ENCODE measurements at places on chromosomes 6 and 20. TPM values are rescaled to one million over a fixed set of nuclear protein-coding genes. Genes with fewer than 3 reads are reported as not detected.

- no peak for DNase-seq
These were observed 33.5 kb downstream of the YTHDF1 start for GRCh38 chr20:63182425-63182824.

- peak; percentile 20 for DNase-seq
These were observed 287.6 kb downstream of the PHF3 start for GRCh38 chr6:63923139-63923739.

DNA sequence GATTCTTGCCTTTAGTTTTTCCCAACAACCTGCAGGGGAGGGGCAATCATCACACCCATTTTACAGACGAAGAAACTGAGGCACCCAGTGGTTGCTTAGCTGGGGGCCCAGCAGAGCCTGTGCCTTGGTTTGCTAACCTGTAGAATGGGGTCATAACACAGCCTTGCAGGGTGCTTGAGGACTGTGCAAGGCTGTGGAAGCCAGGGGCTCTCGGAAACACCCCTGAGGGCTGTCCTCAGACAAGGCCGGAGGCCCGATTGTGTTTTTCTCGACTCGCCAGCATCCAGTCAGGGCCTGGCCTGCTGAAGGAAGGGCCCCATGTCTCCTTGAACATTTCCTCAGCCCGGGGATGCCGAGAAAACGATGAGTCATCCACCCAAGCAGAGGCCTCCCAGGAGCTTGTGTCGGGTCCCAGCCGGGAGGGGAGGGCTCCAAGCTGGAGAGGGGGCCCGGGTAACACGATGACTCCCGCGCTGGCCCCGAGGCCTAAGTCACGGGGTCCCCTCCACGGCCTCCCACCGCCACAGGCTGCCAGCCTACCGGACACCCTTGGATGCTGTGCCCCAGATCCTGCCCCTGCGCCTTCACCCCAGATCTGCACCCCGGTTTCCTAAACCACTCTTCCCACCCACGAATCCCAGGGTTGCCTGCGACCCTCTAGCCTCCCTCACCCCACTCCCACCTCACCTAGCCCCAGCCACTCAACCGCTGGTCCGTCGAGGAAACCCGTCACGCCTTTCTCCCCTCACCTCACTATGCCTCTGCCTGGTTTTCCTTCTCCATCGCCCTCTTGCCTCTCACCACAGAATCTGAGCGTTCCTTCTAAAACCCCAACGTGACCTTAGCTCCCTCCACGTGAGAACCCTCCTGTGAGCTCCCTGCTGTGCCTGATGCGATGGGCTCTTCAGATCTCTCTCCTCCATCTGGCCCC, 10.6 kb downstream of the NOL4L start:
- DNase-seq = no peak

DNA sequence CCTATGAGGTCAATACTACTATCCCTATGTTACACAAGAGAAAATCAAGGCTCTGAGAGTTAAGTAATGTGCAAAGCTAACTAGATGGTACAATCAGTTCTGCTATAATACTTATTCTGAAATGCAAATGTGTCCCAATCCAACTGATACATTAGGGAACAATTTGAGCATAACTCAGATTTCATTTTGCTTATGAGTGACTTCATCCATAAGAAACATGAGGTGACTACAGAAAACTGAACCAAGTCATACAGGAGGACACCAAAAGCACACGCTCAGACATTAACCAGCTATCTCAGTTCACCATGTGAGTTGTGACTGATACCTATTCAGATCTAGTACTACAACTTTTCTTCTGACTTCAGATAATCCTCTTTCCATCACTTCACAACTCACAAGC, 179.9 kb upstream of the RUNX2 start:
- no peak for DNase-seq

DNA sequence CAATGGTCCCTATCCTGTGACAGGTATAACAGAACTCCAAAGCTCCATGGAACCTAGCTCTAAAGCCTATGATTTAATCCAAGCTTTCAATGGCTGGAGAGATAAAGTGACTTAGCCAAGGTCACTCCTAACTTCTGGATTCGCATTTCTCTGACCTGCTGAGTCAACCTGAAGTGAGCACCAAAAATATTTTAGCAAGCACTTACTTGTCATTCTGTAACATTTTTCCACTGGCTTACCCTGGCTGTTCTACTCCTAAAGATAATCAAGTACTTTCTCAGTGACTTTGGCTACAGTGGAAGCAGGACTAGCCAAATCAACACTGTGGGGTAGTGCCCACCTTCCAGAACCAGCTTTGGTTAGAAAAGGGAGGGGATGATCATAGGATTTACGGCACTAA, 188.3 kb downstream of the OGFRL1 start:
- DNase-seq = no peak

EFCAB8 gene
- total RNA-seq = 3.8 TPM

AKAP12 gene
- total RNA-seq = 0.15 TPM

DNA sequence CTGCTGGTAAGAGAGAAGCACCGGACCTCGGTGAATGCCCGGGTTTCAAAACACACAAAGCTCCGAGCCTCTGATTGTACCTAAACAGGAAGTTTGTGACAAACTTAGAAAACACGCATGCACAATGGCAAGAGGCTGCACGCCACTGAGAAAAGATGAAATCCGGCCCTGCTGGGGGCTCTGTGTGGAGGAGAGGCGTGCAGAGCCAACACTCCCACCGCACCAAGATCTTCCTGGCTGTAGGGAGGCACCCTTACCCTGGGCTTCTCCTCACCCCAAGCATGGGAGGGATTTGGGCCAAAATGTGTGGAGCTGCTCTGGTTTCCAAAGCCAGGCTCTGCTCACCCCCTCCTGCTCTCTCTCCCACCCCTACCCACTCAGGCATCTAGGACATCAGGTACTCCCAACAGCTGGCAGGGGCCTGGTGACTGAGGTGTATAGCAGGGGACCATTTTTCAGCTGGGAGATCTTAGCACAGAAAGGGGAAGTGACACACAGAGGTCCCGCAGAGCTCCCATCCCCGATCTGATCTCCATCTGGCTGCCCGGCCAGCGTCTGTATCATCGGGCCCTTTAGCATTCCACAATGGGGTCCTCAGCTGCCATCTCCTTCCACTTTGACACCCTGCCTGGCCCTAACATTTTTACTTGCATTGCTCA, 84.2 kb downstream of the TRERF1 start:
- DNase-seq = peak; percentile 61

KCNK5 gene
- total RNA-seq = not detected

GRCh38 chr6:136922685-136923006, 545 bp downstream of the SLC35D3 start:
- DNase-seq = no peak

- no peak for DNase-seq
These were observed 66.4 kb downstream of the AFDN start for GRCh38 chr6:167892835-167893815.

- DNase-seq = no peak
These were observed 28.5 kb upstream of the KIF6 start for GRCh38 chr6:39753725-39754045.

DNA sequence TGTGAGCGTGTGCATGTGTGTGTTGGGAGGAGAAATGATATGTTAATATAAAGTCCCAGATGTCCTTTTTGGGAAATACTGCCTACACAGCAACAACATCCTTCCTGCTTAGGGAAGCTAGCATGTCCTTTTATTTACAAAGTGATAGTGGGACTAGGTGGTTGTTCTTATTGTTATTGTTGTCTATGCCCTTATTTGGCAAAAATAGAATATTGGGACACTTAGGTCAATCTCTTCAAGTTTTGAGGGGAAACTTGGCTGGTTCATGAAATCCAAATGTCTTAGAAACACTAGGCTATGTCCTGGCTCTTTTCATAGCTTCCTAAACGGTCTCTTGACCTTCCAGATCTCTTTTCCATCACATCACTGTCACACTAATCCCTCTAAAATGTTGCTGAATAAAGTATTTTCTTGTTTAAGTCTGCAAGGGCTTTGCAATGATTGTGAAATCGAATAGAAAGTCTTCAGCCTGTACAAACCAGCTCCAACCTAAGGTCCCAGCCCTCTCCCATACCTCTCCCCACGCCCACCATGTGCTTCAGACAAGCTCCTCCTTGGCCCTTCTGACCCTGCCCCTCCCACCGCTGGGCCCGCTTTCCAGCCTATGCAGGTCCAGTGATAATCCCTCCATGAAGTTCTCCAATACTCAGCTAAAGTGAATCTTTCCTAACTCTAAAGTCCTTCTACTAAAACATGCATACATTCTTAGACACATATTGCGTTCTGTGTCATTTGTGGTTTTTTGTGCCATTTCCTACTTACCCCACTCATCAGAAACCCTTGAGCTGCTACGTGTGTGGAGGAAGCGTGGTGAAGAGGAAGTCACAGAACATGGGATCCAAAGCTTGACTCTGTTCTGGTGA, 205.1 kb downstream of the LY86 start:
- no peak for DNase-seq

DNA sequence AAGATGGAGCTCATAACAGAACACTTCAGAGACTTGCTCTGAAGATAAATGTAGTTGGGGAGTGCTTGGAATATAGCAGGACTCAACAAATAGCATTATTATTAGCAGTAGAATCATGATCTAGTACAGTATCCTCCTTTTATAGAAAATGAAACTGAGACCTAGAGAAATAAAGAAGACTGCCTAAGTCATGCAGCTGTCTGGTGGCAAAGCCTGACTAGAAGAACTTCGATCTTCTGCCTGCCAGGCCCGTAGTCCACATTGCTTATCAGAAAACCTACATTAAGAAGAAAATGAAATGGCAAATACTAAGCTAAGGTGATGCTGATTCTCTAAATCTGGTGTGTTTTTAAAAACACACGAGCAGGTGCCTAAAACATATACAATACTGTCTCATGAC, 46.4 kb upstream of the DST start:
- DNase-seq = no peak

GRCh38 chr6:36743538-36744303, 46.1 kb downstream of the RAB44 start:
- DNase-seq = peak; percentile 32

ENPP5 gene
- total RNA-seq = 0.68 TPM

DNA sequence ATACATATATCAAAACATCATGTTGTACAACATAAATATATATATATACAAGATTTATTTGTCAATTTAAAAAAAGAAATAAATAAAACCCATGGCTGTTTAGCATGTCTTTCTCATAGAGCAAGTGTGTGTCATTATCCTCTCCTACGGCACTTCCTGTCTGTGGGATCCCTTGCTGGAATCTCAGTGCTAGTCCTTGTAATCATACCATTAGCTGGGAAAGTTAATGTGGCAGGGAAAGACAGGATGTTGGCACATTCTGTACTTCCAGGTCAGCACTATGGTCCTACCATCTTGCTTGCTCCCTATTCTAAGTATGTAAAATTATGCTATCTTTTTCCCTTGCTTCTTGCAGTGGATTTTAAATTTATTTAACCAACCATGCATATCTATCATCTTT, 9.5 kb upstream of the SLC17A3 start:
- no peak for DNase-seq

DNA sequence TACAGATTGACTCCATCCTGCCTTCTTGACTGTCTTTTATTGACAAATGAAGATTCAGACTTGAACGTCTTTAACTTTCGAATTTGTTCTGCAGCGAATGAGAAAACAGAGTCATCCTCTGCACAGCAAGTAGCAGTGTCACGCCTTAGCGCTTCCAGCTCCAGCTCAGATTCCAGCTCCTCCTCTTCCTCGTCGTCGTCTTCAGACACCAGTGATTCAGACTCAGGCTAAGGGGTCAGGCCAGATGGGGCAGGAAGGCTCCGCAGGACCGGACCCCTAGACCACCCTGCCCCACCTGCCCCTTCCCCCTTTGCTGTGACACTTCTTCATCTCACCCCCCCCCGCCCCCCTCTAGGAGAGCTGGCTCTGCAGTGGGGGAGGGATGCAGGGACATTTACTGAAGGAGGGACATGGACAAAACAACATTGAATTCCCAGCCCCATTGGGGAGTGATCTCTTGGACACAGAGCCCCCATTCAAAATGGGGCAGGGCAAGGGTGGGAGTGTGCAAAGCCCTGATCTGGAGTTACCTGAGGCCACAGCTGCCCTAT, 12.2 kb downstream of the BRD2 start:
- DNase-seq = no peak

ARMH2 gene
- total RNA-seq = 5.0 TPM

GRCh38 chr20:49993301-49993751, 10.5 kb downstream of the SNAI1 start:
- DNase-seq = peak; percentile 78

- DNase-seq = no peak
These were observed 201.9 kb downstream of the PLCB4 start for GRCh38 chr20:9270831-9271230.

DNA sequence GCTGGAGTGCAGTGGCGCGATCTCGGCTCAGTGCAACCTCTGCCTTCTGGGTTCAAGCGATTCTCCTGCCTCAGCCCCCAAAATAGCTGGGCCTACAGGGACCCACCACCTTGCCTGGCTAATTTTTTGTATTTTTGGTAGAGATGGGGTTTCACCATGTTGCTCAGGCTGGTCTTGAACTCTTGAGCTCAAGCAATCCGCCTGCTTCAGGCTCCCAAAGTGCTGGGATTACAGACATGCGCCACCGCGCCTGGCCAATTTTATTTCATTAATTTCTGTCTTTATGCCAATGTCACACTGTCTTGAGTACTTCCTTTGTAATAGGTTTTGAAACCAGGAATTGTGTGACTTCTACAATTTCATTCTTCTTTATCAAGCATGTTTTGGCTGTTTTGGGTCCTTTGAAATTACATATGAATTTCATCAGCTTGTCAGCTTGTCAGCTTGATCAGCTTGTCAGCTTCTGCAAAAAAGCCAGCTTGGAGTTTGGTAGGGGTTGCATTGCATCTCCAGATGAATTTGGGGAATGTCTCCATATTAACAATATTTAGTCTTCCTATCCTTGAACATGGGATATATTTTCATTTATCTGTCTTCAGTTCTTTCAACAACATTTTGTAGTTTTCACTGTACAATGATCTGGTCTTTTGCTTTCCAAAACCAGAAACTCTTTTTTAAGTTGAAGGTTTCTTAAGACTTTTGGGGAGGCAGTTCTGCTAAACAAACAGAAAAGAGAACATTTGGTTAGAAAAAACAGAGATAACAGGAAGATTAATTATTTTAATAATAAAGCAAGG, 20.8 kb downstream of the ZFAND3 start:
- DNase-seq = no peak

DNA sequence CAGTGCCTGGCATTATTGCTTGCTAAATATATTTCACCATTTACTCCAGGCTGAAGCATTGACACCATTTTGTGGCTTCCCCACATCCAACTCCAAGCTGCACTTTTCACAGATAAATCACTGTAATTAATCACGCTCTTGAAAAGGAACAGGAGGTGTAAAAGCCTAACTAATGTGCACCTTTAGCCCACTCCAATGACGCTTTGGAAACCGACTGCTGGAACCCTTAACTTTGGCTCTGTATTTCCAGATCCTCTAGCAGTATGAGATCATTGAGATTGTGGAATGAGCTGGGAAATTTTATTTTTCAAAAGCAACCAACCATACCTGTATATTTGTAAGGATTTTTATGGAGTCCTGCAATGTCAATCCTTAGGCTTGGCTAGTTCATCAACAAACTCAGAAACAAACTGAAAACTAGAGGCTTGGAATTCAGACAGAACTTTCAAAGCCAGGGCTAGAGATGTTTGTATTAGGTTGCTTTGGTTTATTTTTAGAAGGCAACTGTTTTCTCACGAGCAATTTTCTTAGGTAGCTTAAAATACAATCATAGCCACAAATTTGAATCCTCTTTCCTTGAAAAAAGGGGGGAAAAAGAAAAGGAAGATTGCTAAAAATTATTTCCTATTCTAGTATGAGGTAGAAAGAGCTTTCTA, 52.8 kb upstream of the UTRN start:
- no peak for DNase-seq

Data from B cell (primary cell).